ENCODE measurements at places on chromosomes 11 and 22.

GRCh38 chr11:41458641-41459040 lies 811 bp downstream of the LRRC4C start:
- no peak for DNase-seq

DNA sequence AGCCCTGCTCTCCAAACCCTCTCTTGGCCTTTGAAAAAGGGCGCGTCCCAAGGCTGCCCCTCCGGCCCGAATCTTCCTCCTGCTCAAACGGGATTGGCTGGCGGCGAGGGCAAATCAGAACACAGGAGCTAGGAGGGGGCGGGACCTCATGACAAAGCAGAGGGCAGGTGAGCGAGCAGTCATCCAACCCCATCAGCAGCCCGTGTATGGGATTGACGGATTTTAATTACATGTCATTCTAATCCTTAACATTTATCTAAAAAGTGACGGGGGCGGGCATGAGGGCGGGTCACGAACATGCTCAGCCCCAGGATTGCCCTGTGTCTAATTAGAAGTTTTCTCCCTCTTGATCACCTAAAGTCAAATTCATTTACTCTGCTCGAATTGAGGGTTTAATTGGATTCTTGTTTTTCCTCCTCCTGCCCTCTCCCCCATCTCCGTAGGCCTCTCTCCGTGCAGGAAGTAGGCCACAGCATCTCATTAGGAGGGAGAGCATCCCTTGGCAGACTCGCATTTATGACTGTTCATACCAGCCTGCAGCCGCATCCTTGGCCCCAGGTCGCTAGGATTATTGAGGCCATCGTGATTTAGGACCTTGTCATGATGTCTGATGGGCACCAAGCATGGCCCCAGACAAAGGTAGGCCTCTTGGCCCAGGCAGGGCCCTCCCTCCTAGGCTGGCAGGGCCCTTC lies 147.1 kb downstream of the CHST1 start:
- no peak for DNase-seq

DNA sequence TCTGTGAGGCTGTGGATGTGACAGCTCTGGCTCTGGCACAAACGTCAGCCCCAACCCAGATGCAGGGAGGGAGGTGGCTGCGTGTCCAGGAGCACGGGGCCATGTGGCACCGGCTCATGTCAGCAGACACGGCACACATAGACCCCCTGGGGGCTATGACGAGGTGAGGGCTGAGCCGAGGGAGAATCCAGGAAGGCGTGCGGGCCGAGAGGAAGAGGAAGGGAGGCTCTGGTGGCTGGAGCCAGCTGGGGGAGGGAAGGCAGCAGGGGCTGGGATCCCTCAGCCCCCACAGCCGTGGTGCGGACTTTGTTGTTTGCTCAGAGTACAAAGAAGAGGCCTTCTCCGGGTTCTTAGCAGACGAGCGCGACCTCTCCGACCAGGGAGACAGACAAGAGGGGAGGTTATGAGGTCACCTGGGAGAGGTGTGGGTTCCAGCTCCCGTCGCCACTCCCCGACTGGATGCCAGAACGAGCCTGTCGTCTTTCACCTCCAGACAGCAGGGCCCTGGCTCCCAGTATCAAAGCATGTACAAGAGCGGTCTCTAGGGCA lies 46.1 kb downstream of the CDKN1C start:
- DNase-seq = no peak

- peak; percentile 12 for DNase-seq
Observed at GRCh38 chr11:37657645-37658044, 1059.6 kb upstream of the RAG2 start.

DNA sequence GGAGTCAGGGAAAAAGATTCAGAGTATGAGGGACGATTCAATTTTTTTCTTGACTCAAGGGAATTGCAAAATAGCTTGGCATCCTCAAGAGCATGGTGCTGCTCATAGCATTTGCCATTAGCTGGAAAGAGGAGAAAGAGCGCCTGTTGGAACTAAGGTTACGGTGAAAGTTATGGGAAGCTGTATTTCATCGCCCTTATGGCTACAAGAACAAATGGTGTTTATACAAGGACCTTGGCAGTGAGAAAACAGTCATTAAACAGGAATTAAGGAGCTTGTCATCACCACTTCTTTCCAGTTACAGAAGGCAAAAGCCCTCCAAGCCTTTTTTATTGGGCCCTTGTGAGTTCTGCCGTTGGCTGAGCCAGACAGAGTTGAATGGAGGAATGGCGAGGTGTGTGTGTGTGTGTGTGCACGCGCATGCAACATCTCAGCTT lies 74.2 kb downstream of the ALX4 start:
- DNase-seq = no peak

- DNase-seq = no peak
Observed at GRCh38 chr11:80860632-80861031, 1419.8 kb upstream of the TENM4 start.

DNA sequence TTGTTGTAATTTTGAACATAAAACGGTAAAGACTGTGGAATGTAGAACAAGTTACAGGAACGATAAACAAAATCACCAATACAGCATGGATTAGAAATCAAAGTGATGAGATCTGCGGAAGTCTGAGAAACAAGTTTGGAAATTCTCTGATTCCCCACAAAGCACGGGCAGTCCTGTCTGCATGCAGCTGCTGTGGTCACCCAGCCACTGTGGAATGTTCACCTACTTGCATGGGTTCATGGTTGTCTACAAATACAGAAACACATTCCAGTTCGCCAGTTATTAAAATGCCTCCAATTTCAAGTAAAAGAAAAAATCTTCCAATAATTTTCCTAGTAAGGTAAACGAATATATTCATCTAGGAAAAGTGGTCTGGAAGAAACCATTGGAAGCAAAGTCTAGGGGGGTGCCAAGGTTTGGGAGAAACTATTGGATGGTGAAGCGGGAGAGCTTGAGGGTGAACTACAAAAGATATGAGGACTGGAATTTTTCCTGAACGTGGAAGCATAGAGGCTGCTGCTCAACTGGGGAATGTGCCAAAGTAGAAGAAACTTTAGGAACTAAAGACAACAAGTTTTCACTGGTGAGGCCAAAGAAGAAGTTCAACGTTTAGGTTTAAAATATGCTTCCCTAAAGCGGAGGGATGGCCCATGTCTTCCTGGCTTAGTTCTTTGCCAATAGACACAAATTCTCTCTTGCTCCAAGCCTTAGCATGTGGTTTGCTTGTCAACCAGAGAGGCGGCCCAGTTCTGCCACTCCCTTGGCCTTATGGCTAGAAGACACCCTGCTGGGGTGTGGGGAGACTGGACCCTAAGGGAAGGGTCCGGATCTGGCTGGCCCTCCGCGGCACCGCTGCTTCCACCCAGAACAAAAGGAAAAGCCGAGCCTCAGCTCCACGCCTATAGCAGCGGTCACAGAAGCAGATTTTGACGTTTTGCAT lies 70.2 kb downstream of the CTTN start:
- peak; percentile 64 for DNase-seq

- DNase-seq = no peak
Observed at GRCh38 chr11:68615657-68616056, 68.7 kb upstream of the GAL start.

DNA sequence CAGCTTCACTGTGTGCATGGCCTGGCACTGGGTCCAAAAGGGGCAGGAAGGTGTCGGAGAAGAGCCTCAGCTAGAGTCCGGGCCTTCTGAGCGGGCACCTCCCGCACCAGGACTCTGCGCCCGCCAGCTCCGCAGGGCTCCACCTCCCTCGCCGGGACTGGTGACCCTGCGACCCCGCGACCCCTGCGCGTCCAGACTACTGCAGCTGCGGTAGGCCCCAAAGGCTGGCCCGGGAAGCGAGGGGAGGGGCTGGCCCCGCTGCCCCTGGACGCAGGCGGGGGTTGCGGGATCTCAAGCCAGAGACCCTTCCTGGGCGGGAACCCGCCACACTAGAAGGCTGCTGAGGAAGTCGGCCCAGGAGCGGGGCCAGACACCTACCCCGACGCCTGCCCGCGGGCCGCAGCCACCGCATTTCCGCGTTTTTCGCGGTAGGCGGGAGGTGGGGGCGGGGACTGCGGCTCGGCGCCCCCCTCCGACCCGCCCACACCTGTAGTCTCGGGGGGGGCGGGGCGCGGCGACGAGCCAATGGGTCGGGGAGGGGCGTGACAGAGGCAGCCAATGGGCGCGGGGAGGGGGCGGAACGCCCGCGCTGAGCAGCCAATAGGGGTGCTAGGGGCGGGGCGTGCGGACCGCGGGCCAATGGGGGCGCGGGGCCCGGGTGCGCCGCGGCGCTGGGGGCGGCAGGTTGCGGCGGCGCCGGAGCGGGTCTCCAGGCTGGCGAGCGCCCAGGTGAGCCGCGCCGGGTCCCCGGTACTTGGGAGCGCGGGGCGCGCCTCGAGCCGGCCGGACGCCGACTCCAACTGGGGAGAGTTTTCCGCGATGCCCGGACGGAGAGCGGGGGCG lies at the start of the genes LMNTD2 and RASSF7:
LMNTD2 (minus strand) TSS at position 434 of the 843 bp plus-strand sequence; CDS start at position 412, 22 bp downstream.
RASSF7 (plus strand) TSS at position 666 of the 843 bp plus-strand sequence. CDS start 799 bp downstream, outside the sequence.
- peak; percentile 86 for DNase-seq

GRCh38 chr11:19089421-19089820 lies 27.5 kb upstream of the ZDHHC13 start:
- no peak for DNase-seq

- no peak for DNase-seq
Observed at GRCh38 chr11:95498722-95499425, 267.9 kb upstream of the SESN3 start.

- no peak for DNase-seq
Observed at GRCh38 chr11:130774703-130775102, 141.6 kb downstream of the SNX19 start.

- DNase-seq = no peak
Observed at GRCh38 chr11:96842731-96843130, 452.9 kb downstream of the JRKL start.

GRCh38 chr11:72579816-72580641 lies 94.2 kb downstream of the PDE2A start:
- DNase-seq = no peak

GRCh38 chr11:122592641-122593040 lies 62.9 kb upstream of the UBASH3B start:
- DNase-seq = no peak

- no peak for DNase-seq
Observed at GRCh38 chr22:36753916-36754315, 22.0 kb downstream of the IFT27 start.

GRCh38 chr11:134714021-134714656 lies 302.1 kb upstream of the B3GAT1 start:
- no peak for DNase-seq

- no peak for DNase-seq
Observed at GRCh38 chr11:134207538-134208239, 16.1 kb downstream of the NCAPD3 start.

- no peak for DNase-seq
Observed at GRCh38 chr11:120316880-120317688, 8.0 kb upstream of the TLCD5 start.

- peak; percentile 12 for DNase-seq
Observed at GRCh38 chr11:128208329-128209137, 378.8 kb downstream of the ETS1 start.

DNA sequence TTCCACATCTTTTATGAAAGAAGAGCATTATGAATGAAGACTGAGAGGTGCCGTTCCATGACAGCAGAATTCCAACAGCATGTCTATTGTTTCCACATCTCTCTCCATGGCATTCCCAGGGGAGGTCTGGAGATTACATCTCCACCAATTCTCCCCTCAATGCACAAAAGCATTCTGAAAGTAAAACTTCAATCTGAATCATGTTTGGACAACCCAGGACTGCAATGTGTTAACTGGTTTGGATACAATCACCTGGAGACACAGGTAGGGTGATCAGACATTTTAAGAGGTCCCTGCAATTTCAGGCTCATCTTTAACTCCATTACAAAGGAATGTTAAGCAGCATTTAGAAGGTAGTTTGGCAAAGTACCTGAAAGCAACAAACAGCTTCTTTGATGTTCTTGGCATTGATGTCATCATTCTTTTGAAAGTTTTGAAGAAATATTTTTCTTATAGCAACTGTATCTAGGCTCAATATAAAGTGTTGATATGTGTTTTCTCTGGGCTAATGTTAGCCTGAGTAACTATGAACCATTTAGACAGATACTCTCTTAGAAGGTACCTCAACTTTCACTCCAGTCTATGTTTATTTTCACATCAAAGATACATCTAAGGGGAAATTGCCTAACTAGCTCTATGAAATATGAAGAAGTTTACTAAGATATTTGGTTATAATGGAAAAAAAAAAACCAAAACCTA lies 181.4 kb upstream of the MTMR2 start:
- DNase-seq = peak; percentile 52

DNA sequence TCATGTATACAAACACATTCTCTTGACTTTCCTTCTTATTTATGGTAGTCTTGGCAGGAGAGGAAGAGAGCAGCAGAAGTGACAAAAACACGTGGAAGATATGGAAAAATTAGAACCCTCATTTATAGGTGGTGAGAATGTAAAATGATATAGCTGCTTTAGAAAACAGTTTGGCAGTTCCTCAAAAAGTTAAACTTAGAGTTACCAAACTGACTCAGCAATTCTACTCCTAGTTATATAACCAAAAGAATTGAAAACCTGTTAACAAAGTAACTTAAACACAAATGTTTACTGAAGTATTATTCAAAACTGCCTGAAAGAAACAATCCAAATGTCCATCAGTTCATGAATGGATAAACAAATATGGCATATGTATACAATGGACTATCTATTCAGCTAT lies 16.8 kb downstream of the NUCB2 start:
- no peak for DNase-seq

DNA sequence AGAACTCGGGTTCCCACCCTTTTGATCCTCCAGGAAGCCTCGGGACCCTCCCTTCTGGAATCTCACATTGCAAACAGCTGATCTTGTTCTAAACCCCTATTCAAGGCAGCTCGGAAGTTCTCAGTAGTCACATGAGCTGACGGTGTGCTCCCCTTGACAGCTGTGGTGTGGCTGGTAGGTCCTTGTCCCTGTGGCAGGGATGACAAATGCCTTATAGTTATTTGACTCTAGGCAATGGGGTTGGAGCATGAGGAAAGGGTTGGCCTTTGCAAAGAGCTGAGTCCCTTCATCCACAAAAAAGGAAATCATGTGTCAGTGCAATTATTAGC lies 23.6 kb downstream of the EIF4G2 start:
- no peak for DNase-seq

GRCh38 chr11:115710426-115710825 lies 206.2 kb upstream of the CADM1 start:
- DNase-seq = no peak

DNA sequence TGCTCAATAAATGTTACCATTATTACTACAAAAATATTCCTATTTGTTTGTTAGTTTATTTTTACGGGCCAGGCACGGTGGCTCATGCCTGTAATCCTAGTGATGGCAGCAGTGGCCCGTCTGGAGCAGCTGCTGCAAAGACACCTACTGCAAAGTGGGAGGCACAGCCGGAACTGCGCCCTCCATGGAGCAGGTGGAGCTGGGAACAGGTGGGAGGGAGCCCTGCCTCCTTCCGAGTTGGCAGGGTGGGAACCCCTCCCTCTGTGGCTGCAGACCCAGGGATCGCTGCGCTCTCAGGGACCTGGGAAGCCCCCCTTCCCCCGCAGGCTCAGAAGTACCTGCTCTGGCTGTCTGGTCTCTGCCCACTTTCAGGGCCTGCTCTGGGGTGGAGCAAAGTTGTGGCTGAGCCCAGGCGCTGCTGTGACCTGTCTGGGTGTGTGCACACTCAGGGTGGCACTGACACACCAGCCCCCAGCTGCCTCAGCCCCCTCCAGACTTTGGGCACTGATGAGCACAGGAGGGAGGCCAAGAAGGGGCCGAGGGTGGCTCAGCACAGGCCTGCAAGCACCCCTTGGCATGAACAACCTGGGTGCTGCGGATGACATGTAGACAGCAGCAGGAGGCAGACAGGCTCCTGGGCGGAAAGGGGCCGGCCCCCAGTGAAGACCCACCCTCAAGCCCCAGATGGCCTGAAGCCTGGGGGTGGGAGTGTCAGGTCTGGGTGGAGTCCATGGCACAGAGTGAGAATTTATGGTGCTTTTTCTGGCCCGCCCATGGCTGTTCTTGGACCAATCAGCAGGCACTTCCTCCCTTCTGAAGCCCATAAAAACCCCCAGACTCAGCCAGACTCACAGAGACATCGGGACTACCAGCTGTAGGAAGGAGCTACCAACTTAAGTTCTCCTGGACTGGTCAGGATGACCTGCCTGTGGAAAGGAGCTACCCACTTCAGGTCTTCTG lies 103.7 kb upstream of the CLMP start:
- DNase-seq = no peak

Measured in SW480 (cell line).